ENCODE measurements at places on chromosomes 16 and 17.

GRCh38 chr16:89786474-89787364 is 29.7 kb downstream of the FANCA start:
- DNase-seq = no peak

GRCh38 chr16:66161942-66162341 is 204.5 kb upstream of the CDH5 start:
- DNase-seq = no peak

DNA sequence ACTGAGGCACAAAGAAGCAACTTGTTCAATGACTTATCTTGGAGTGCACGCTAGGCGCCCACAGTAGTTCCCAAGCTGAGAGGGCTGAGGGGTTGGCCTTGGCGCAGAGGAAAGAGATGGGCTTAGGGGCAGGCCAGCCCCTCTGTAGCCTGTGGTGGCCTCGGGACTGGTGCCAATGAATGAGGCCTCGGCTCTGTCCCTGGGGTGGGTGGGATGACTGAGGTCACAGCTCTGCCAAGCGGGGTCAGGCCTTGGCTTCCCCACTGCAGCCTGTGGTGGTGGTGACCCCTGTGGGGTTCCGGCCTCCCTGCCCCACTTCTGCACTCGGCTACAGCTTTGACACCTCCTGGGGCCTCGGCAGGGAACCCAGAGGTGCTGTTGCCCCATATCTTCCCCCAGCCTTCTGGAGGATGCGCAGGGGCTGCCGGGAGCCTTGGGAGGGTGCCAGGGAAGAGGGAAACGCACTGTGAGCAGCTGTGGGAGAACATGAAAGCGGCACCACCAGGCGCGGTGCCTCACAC is 46.0 kb downstream of the BEAN1 start:
- no peak for DNase-seq

DNA sequence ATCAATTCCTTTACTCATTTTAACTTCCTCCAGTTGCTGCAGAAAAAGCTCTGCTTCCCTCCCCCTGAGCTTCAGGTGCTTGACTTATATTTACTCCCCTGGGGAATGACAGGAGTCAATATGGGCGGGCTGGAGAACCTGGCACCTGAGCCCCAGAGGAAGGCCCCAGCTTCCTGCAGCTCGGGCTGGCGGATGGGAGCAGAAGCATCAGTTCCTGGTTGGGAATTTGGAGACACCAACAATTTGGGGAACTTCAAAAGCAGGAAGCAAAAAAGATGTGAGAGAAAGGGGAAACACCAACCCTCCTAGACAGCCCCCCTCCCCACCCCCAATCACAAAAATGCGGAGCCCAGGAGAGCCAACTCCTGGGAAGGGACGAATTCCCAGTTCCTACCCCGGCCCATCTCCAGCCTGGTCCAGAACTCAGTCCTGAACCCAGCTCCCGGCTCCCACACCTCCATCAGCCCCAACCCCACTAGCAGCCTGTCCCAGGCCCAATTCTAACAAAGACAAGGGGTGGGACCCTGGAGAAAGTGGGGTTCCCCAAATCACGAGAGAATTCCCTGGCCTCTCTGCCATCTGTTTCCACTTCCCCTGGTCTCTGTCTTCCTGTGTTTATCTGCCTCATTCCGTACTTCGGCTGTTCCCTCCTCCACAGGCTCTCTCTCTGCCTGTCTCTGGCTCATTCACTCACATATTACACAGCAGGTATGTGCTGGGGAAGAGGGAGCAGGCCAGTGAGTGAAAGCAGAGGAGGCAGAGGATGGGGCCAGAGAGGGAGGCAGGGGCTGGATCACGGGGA is 16.2 kb upstream of the ASGR2 start:
- DNase-seq = no peak

All from activated CD4-positive, alpha-beta memory T cell treated with anti-CD3 and anti-CD28 coated beads for 36 hours (primary cell).